ENCODE measurements at places on chromosomes 3 and 15. TPM values are rescaled to one million over a fixed set of nuclear protein-coding genes. Genes with fewer than 3 reads are reported as not detected.
A peak's percentile ranks its signal among the peaks of the same experiment; 100 is the strongest.

DNA sequence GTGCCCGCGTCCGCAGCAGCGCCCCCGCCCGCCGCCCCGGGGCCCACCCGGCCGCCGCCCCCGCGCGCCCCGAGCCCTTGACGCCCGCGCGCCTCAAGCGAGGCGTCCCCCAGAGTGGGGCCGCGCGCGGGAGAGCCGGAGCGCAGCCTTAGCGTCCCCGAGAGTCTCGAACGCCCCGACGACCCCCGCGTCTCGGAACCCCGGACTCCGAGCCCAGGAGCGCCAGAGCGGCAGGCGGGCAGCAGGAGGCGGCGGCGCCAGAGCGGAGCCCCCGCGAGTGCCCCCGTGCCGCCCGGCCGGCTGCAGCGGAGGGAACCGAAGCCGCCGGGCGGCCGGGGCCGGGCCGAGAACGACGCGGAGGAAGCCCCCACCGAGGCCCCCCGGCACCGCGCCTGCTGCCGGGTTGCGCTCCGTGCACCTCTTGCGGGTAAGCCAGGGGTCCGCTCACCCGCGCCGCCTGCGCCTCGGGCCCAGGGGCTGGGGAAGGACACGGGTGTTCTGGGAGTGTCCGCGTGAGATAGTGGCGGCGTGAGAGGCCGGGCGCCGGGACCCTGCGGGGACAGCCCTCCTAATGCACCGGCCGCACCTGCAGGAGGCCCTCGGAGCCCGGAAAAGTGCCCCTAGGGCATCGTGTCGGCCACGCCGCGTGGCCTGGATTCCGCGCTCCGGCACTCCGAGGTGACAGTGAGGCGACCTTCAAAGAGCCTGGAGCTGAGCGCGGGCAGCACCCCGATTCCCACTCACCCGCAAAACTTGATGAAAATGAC lies 52.0 kb upstream of the ULK4 start:
- DNase-seq = peak; percentile 31

DNA sequence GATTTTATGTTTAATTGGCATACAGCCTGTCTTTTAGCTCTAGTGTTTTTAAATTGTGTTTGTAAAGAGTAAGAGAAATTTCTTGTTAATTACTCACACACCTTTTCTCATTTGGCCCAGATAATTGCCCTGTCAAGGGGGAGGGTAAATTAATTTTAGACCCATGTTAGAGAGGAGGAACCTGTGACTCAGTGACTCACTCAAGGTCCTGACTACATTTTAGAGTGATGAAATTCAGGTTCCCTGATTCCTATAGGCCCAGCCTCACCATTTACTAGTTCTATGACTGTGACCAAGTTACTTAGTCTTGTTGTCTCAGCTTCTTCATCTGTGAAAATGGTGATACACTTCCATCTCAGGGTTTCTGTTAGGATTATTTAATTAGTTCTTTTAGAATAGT lies 125.2 kb upstream of the DPH6 start:
- no peak for DNase-seq

GRCh38 chr3:179943117-179943880 lies 93.4 kb downstream of the PEX5L start:
- DNase-seq = no peak

- no peak for DNase-seq
These were observed 11.8 kb downstream of the SLC12A8 start for GRCh38 chr3:125200731-125201139.

DNA sequence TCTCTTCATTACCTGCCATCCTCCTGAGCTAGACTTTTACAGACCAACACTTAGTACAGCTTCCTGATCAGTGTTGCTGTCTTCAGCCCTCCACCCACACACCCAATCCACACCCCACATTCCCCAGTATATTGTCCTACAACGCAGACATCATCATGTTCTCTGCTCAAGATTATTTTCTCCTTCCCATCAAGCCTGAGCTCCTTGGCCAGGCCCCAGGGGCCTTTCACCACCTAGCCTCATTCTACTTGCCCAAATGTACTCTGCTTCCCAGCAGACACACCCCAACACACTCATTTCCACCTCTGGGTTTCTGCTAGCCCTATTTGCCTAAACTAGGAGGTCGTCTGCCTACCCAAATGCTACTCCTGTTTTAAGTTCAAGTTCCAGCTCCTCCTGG lies 37.0 kb downstream of the DAPK2 start:
- DNase-seq = no peak

- no peak for DNase-seq
These were observed 549.5 kb downstream of the PYDC2 start for GRCh38 chr3:192010490-192010889.

DNA sequence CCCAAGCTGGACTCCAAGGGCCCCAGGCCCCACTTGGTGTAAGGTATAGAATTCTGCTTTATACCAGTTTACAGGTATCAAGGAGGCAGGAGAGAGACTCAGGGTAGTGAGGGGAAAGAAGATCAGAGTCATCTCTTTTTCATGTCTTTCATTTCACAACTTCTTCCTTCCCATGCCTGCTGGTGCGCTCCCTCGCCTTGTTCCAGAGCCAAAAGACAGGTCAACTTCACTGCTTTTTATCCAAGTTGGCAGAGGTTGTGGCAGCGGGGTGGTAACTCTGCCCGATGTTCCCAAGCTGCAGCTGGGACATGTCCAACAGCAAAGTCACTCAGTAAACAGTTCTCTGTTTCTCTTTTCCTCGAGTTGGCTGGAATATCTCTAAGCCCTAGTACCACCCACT lies 86.3 kb upstream of the TCF12 start:
- DNase-seq = no peak

DNA sequence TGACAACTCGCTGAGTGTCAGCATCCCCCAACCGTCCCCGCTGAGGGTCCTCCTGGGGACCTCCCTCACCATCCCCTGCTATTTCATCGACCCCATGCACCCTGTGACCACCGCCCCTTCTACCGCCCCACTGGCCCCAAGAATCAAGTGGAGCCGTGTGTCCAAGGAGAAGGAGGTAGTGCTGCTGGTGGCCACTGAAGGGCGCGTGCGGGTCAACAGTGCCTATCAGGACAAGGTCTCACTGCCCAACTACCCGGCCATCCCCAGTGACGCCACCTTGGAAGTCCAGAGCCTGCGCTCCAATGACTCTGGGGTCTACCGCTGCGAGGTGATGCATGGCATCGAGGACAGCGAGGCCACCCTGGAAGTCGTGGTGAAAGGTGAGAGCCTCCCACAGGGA lies 35.4 kb downstream of the ACAN start:
- DNase-seq = no peak

DNA sequence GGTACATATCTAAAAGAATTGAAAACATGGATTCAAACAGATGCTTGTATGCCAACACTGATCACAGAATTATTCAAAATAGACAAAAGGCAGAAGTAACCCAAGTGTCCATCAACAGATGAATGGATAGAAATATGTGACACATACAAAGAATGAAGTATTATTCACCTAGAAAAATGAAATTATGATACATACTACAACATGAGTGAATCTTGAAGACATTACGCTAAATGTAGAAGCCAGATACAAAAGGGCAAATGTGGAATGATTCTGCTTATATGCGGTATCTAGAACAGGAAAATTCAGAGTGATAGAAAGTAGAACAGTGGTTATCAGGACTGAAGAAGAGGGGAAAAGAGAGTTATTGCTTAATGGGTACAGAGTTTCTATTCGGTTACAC lies 26.2 kb upstream of the SLC12A8 start:
- no peak for DNase-seq

GRCh38 chr15:101250873-101251829 lies 697 bp downstream of the CHSY1 start:
- DNase-seq = no peak

DNA sequence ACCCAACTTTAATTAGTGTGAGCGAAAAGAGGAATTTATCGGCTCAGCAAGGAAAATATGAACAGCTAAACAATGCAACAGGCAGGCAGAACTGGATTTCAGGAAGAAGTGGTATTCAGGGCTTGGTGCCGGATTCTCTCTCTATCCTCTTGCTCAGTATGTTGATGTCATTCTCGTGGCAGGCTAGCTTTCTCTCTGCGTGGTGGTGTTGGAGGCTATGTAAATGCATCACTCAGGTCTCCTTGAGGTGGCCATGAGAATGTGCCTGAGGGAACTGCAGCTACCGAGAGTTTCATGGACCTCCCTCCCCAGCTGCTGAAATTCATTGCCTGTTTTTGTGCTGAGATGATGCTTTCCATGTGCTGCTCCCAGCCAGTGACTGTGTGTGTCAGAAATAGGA lies 18.3 kb upstream of the SYN2 start:
- DNase-seq = no peak

DNA sequence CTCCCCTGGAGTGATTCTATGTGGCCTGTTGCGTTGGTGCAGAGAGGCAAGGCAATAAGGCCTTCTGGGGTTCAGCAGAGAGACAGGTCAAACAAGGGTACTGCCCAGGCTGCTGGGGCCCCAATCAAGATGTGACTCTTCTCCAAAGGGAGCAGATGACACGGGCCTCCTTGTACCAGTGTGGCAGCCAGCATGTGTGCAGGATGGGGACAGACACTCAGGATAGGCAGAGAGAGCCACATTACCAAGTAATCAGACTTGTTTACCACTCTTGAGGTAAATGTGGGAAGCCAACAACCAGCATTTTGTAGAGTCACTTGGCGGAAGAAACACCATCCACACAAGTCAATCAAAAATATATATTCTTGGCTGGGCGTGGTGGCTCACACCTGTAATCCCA lies 95.3 kb upstream of the DLG1 start:
- no peak for DNase-seq

GRCh38 chr15:78641102-78641748 lies at the start of gene CHRNB4:
Gene CHRNB4, minus strand, starts transcription at chr15:78641210. Its CDS starts 77 bp downstream, at chr15:78641133.
- no peak for DNase-seq

The ESYT3 gene
- polyA plus RNA-seq = 15.6 TPM

GRCh38 chr3:127821394-127821793 lies 921 bp downstream of the MGLL start:
- no peak for DNase-seq
